ENCODE measurements at places on chromosomes 6 and 20.

DNA sequence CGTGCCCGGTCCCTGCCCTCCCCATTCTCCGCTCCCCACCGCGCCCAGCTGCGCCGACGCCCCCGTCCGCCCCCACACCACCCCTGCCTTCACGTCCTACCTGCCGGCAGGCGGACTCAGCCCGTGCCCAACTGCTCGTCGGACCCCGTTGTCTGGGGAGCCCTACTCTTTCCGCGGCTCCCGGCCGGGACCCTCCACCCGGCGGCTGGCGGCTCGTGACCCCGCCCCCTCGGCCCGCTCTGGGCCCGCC lies at the start of gene SERAC1:
SERAC1 (minus strand) TSS at position 223 of the 250 bp plus-strand sequence. CDS start 9,899 bp downstream, outside the sequence.
- DNase-seq, result no peak

- DNase-seq, result no peak
Measured at GRCh38 chr6:97939440-97940168, 656.6 kb upstream of the MMS22L start.

DNA sequence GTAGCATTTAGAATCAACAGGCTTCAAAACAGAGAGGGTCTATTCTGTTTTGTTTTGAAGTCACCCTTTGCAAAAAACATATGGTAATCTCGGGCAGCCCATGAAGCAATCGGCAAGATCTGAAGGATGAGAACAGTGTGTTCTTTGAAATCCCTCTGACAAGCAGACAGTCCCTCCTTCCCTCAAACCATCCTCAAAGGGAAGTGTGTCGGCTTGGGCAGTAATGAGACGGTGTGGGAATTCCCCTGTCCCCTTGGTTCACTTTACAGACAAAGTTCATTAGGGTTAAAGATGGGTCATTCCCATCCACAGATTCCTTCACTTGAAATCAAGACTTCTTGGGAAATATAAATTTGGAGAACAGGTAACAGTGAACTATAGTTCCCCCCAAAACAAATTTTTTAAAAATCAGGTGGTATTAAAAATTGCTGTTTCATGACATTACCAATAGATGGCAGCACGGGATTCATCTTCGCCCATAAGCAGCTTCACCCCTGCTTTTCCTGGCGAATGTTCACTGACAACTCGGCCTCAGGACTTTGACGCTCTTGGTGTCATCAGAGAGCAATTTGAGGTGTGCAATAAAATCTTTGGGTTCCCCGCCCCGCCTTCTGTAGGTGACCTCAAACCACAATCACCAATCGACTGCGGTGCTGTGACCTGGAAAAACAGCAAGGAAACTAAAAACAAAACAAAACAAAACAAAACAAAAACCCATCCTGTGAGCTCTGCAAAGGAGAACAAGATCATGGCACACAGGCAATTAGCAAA lies 159.3 kb upstream of the TNFAIP3 start:
- peak; percentile 43 for DNase-seq

- DNase-seq, result no peak
Measured at GRCh38 chr6:122033564-122034181, 365.8 kb upstream of the HSF2 start.

DNA sequence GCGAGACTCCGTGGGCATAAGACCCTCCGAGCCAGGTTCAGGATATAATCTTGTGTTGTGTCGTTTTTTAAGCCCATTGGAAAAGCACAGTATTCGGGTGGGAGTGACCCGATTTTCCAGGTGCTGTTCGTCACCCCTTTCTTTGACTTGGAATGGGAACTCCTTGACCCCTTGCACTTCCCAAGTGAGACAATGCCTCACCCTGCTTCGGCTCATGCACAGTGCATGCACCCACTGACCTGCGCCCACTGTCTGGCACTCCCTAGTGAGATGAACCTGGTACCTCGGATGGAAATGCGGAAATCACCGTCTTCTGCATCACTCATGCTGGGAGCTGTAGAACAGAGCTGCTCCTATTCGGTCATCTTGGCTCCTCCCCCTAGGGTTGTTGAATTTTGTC lies 307.7 kb upstream of the DEFB115 start:
- DNase-seq, result no peak

All from stimulated activated CD8-positive, alpha-beta memory T cell treated with anti-CD3 and anti-CD28 coated beads, Interleukin-7, amount 100 ng/mL, for 24 hours (primary cell).